ENCODE measurements at places on chromosomes 3 and 15.

DNA sequence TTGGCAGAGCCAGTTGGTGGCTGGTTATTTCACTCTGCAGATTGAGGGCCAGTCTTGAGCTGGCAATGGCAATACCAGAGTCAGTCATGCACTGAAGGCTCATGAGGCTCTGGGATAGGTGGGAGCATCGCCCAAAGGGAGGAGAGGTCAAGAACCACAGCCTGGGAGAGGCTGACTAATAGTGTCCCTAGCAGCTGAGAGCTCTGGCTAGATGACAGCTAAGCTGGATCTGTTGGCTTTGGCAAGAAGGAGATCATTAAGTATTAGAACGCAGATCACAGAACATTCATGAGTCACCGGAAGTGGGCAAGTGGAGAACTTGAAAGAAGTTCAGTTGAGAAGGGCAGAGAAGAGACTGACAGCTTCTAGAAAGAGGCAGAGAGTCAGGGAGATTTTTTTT is 521.1 kb downstream of the NR2F2 start:
- DNase-seq: no peak

GRCh38 chr3:69439643-69440270 is 53.9 kb upstream of the FRMD4B start:
- DNase-seq: no peak

GRCh38 chr3:49591615-49592014 is 37.3 kb downstream of the BSN start:
- DNase-seq: no peak

DNA sequence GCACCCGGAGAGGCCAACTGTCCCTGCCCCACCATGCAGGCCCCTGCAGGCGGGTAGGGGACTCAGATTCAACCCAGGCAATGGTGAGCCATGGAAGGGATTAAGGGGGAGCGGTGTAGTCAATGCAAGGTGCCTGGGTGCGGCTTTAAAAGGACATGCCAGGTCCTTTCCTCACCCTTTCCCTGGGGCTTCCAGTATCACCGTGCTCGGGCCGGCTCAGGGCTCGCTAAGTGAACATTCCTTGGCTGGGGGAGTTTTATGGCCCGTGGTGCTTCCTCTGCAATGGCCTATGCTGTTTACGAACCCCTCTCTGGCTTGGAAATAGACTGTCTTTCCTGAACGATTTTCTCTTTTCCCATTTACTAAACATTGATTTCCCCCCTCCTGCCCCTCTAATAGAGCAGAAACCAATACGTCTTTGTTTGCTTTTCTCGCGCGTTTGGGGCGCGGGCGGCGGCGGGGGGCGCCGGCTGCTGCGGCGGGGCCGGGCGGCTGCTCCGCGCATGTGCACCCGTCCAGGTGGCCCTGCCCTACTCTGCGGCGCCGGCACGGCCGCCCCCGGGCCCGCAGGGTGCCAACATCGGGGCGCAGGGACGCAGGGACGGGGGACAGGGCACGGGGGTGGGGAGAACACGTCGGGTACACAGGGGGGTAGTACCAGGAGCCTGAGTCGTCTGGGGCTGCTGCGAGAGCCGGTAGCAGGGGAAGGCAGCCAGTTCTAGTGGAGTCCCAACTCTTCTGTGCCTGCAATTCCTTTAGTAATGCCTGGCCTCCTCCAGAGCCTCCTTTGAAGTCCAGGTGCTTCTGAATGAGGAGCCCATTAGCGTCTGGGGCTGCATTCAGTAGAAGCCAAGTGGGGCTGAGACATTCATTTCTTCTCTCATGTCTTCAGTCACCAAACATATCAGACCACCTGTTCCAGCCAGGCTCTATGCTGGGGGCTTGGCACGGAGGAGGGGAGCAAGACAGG is 26.9 kb upstream of the CACNA2D2 start:
- DNase-seq: no peak

DNA sequence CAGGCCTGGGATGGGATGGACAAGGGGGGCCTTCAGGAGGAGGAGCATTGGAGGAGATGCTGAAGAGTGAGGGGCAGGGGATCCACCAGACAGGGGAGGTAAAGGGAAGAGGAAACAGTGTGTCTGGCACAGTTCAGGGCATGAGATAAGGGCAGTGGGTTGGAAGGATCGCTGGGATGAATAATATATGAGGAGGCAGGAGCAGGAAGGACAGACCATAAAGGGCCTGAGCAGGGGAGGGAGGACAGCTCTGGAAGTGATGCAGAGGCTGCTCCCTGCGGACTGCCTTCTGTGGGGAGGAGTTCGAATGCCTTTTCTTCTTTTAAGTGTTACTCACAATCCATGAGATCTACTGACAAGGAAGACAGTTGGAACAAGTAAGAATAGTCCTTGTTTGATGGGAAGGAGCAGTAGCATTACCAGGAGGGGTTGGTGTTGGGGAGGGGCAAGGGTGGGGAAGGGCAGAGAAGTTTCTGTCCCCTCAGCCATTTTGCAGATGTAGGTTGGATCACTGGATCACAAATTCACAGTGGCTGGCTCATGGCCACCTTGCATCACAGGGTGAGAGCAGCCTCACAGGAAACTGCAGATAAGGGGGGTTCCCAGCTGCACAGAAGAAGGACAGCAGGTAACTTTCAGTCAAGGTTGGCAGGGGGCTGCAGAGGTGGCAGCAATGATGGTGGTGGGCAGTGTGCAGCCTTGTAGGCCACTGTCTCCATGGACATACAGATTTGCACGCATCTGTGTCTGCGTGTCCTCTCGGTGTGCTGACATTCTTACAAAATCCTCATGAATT is 91.9 kb upstream of the SNRPN start:
- DNase-seq: no peak

- no peak for DNase-seq
Measured at GRCh38 chr3:10804183-10804648, 11.8 kb upstream of the SLC6A11 start.

DNA sequence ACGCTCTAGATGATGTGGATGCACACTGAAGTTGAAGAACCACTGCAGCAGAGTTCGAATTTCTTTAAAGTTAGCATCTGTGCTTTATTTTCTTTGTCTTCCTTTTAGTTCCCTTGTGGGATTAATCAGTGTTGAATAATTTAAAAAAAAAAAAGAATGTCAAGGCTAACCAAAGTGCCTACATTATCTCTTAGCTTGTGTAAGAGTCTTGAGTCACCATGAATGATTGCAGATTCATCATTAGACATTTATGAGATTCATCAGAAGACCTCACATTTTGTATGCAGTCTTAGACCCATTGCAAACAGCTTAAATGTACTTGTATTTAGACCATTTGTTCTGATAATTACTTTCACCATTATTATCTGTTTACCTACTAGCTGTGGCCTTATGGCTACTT is 182.2 kb downstream of the FNDC3B start:
- DNase-seq: no peak

DNA sequence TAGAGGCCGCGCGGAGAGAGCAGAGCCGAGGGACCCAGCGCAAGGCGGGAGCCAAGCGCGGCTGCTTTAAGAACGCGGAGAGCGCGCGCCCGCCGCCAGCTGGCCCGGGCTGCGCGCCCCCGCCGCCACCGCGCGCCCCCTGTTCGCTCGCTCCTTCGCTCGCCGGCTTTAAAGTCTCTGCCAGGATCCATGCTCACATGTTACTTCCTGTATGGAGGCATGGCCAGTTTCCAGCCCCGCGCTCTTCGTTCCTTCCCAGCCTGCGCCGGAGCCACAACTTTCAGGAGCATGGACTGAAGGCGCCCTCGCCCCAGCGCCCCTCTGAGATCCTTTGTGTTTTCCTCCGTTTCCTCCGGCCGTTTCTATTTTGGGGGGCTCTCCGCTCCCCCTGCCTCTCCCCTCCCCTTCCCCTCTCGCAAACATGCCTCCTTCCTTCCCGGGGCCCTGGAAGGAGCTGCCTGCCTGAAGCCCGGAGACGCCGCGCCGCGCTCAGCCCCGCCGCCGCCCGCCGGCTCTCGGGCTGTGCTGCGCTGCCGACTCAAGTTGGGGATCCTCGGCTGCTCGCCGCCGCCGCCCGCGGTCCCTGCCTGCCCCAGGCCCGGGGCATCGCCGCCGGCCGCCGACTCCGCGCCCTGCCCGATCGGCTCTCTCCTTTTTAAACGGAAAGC is at the start of gene PTPRG:
Gene PTPRG, plus strand, starts transcription at position 198 of the 668 bp plus-strand sequence. CDS start 717 bp downstream, outside the sequence.
- DNase-seq: peak; percentile 47
